ENCODE measurements at places on chromosomes 4 and X. TPM values are rescaled to one million over a fixed set of nuclear protein-coding genes. Genes with fewer than 3 reads are reported as not detected.
A peak's percentile ranks its signal among the peaks of the same experiment; 100 is the strongest.

DNA sequence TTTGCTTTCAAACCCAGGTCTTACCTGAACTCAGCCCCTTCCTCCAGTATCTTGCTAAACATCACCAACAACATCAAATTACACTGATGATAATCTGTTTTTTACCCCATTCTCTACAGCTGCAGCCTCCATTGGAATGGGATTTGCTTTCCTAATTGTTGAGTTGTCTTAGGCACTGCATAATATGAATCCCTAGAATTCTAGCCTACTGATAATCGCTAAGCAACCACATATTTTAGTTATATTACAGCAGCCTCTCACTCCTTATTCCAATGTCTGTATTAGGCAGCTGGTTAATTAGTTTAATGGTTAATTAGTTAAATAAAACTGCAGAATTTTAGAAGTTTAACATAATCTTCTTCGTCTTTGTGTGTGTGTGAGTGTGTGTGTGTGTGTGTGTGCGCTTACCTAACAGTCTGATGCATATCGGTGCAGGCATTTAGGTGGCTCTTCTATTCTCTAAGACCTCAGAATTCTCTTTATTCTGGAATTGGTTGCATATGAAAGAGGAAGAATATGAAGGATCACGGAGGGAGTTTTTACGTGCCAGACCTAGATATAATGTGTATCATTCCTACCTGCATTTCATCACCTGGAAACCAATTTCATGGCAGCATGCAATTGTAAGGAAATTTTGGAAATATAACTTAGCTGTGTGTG, 5.3 kb upstream of the COMMD8 start:
- DNase-seq = no peak

DNA sequence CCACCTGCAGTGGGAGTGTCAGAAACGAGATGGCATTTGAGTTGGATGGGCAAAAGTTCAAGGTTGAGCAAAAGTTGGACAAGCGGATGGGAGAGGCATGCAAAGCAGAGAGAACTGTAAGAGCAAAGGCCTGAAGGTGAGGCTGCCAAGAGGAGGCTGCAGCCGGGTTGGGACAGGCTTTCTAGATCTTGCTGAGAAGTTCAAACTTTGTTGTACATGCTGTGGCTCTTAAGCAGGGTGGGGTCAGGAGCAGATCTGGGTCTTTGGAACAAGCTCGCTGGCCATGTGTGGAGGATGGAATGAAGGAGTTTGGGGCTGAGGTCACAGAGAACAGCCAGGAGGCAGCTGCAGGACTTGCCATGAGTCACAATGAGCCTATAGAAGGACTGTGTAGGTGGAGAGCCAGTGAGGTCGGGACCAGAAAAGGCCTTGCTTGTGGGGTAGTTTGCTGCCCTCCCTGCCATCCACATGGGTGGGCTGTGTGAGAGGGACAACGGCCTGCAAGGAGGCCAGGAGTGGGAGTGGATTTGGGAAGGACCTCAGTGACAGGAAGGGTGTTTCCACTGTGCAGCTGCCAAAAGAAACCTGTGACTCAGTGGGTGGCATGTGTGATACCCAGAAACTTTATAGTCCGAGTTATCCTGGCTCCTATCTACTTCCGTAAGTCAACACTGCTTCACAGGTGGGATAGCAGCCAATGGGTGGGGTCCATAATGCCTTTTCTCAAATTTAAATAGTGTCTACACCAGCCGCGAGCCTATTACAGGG, 210.4 kb downstream of the MID1IP1 start:
- peak; percentile 2 for DNase-seq

DNA sequence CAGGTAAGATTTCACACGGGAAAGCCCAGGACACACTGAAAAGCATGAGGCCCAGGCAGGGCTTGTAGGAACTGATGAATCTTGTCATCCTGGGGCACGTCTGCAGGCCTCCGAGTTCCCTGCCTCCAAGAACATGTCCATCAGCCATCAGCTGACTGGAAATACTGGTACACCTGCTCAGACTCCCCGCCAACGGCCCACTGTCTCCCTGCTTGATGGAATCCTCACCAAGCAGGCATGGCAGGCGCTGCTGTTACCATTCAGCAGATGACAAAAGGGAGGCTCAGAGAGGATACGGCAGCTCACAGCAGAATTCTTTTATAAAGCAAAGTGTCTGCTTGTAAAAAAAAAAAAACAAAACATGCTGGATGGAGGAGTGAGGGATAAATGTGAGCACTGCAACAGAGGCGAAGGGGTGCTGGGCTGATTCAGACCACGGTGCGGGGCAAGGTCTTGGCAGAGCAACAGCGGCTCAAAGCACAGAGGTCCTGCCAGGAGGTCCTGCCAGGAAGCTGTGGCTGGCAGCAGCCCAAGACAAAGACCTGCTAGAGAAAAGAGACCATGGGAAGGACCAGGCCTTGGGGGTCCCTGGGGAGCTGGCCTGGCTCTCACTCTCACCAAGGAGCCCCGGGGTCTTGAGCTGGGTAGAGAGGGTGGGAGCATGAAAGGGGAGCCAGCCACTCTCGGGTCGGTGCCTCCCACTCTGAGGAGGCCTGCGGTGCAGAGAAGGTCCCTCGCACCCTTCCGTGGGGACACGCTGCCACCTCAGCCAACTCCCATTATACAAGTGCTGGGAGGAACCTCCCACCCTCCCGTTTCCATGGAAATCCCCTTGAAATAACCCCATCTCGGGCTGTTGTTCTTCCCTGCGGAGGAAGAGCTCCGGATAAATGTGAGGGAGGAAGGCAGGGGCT, 25.6 kb downstream of the PPP2R2C start:
- no peak for DNase-seq

Gene GPR34
- total RNA-seq = 28.0 TPM

DNA sequence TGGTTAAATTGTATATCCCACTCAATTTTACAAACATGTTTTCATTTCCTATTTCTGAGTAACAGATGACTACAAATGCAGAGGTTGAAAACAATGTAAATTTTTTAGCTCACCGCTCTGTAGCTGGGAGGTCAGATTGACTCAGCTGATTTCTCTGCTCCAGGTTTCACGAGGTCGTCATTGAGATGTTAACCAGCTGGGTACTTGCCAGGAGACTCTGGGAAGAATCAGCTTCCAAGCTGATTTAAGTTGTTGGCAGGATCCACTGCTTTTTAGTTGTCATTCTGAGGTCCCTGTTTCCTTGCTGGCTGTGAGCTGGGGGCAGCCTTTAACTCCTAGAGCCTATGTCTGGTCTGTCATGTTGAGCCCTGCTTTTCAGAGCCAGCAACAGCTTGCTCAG, 864.3 kb upstream of the AGA start:
- no peak for DNase-seq

DNA sequence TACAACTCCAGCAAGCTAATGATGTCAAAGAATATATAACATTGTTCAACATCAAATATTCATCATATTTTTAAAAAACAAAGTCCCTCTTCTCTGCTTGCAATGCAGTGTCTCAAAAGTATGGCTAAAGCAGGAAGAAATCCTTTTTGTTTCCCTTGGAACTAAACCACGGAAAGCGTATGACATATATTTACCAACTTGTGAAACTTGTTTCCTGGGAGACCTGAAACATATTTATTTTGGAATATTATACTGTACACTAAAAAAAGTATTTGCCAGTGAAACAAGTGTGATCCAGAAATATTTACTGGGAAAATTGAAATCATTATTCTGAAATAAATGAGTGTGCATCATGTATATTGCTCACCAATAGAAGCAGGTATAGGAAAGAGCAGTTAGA, 156.0 kb upstream of the ANKRD50 start:
- DNase-seq = no peak

- no peak for DNase-seq
These were observed 107.4 kb downstream of the AFF1 start for GRCh38 chr4:87042221-87042620.

Gene FGB
- not detected for total RNA-seq

Gene CLCN3
- total RNA-seq = 13.0 TPM

DNA sequence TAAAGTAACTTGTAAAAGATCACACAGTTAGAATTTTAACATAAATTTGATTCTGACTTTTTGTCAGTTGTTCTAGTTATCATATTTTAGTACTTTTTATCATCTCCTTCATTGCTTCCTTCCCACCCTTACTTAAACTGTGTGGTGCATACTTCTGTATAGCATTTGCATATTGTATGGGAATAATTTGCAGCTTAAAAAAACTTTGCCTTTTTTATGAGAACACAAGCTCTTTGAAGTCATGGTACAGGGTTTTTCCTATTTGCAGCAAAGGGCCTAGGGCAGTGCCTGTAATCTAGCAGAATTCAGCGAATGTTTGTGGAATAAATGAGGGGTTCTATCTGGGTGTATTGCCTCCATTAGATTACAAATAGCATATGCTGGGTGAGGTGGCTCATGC, 41.6 kb downstream of the SYNPO2 start:
- DNase-seq = no peak

- no peak for DNase-seq
These were observed 126.0 kb upstream of the CXorf66 start for GRCh38 chrX:140091125-140091886.

DNA sequence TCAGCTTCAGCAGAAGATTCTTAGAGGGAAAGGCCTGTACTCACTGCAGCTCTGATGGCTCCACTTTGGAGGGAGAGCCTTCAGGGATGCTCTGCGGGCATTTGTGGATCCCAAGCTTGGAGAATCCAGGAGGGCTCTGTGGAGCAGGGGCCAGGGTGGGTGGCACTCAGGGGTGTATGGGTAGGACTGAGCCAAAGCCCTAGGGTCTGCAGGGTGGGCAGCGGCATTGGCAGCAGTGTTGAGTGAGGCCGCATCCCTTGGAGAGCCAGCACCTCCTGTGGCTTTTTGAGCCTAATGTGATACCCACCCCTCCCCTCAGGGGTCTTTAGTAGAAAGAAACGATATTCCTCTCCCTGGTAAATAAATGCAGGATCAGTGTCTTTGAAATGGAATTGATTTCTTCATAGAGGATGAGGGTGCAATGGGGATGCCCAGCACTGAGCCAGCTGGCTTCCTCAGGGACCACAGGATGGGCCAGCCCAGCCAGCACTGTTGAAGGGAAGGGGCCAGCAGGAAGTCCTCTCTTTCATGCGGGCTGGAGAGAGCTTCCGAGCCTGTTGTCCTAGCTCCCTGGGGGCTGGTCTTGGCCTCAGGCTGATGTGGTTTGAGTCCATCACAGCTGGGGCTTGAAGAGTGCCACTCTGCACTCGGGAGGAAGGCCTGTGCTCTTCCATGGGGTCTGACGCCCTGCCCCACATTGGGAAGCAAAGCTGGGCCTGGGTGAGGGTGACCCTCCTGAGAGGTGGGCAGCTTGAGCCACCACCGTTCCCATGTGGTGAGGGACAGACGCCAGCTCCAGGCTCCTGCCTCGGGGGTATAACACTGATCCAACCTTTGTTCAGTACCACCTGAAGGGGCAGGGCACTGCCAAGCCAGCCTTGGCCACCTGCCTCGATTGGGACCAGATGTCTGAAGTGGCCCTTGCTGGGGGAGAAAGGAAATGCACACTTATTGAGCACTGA, 49.5 kb downstream of the PSAPL1 start:
- DNase-seq = no peak

Gene MAOA
- total RNA-seq = 85.1 TPM

DNA sequence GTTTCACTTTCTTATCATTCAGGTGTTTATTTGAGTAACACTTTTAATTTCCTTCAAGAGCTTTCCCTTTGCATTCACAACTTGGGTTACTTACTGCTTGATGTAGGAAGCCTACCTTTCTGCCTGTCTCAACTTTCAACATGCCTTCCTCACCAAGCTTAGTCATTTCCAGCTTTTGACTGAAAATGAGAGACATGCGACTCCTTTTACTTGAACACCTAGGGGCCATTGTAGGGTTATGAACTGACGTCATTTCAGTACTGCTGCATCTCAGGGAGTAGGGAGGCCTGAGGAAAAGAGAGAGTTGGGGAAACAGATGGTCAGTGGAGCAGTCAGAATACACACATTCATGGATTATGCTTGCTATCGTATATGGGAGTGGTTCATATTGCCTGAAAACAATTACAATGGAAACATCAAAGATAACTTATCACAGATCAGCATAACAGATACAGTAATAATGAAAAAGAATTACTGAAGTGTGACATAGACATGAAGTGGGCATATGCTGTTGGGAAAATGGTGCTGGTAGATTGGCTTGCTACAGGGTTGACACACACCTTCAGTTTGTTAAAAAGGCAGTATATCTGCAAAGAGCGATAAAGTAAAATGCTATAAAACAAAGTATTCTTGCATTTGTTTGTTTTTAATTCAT, 25.7 kb downstream of the USP53 start:
- no peak for DNase-seq

Gene PF4V1
- total RNA-seq = not detected

DNA sequence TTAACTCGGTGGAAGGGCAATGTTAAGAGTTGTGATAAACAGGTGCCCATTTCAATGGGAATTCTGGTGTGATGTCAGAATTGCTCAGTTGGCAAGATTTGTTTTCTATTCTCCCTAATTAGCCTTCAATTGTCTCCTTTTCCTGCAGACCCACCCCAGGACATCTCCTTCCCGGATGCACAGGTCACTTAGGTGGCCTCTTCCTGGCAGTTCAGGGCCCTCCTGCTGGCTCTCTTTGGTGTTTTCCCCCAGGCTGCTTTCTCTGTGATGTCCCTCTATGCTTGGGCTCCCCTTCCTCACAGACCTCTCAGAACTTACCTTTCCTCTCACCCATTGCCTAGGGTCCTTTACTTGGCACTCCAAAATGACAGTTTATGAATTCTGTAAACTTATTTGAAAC, 126.3 kb downstream of the GPAT3 start:
- DNase-seq = no peak

- DNase-seq = no peak
These were observed 1174.4 kb upstream of the PCDH10 start for GRCh38 chr4:131974730-131975129.

- no peak for DNase-seq
These were observed 102.8 kb downstream of the FRMPD4 start for GRCh38 chrX:12241026-12241425.

DNA sequence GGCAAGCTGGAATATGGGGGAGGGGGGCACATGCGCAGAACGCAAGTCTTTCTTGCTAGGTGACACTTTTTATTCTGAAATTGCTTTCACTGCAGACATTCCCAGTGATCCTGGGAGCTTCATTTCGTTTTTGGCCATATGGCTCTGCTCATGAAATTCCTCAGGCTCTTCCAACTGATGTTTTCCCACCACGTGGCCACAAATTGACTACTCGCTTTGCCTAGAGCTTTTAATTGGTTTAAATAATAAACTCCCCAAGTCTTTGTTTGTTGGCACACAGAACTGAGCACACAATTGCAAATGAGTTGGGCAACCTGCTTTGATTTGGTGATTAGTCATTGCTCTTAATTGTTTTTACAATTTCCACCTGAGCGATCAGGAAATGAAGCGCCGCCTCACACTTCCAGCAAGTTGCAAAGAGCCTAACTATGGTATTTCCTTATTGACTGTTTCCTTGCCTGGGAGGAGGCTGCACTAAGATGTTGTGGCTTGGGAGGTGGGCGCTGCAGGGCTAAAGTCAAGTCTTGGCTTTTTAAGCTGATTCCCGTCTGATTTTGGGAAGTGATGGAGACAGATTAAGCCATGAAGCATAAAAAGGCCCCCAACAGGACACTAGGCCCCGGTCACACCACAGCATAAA, 282.5 kb downstream of the ZIC3 start:
- DNase-seq = no peak

Gene FRMPD4
- not detected for total RNA-seq

Gene TLR6
- total RNA-seq = 1.8 TPM

Gene IL2RG
- 14.2 TPM for total RNA-seq

- DNase-seq = no peak
These were observed 89.8 kb downstream of the FNIP2 start for GRCh38 chr4:158858410-158859199.

GRCh38 chr4:66182636-66183035, 512.3 kb upstream of the EPHA5 start:
- no peak for DNase-seq
